ENCODE measurements at places on chromosomes 2 and 18.

DNA sequence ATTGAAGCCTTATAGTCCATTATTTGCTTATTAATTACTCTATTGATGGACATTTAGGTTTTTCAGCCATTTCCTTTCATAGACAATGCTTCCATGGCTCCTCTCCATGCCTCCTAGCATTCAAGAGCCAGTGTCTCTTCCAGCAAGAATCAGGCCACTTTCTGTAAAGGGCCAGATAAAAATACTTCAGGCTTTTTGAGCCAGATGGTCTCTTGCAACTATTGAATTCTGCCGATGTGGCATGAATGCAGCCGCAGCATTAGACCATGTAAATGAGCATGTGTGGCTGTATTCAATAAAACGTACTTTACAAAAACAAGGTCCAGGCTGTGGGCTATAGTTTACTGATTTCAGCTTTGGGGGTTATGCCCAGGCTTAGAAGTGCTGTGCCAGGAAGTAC, 38.5 kb downstream of the TRAF3IP1 start:
- no peak for DNase-seq

GRCh38 chr2:28635191-28635611, 116.4 kb upstream of the PPP1CB start:
- no peak for DNase-seq

DNA sequence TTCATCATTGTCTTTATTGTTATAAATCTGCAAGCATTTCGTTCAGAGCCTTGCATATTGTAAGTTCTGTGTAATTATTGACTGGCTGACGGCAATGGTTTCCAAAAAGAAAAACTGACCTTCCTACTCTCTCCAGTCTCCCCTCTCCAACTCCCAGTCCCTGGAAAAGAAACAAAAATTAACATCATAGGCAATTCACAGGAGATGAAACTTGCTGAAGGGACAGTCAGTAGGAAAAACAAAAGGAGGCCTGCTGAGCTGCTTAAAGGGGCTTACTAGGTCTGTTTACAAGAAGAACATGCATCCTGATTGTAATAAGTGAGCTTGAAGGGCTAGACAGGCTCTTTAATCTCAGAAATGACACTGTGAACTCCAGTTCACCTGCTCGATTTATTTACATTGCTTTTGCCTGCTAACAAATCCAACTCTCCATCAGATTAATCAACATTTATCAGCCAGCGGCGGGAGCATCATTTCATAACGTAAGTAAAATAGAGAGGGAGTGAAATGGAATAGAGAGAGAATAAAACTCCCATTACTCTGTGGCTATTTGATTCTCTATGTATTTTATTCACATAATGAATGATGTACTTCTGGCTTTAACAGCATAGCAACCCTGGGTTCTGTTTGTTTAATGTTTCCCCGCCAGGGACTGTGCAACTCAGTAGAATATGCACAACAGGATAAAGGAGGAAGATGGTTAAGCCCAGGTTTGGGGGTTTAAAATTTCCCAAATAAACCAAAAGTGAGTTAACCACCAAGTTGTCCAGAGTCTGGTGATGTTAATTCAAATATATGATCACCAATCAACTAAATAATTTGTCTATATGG, 256.7 kb upstream of the SETBP1 start:
- no peak for DNase-seq

DNA sequence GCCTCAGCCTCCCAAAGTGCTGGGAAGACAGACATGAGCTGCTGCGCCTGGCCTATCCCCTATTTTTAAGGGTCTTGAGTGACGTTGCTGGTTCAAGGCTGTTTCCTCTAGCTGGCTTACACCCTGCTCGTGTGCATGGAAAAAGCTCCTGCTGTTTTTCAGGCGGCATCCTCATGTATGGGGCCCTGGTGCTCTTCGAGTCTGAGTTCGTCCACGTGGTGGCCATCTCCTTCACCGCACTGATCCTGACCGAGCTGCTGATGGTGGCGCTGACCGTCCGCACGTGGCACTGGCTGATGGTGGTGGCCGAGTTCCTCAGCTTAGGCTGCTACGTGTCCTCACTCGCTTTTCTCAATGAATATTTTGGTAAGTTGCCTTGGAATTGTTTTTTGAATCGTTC, 22.0 kb upstream of the NFATC1 start:
- DNase-seq, result no peak

GRCh38 chr2:10591207-10591606, 98.6 kb downstream of the NOL10 start:
- no peak for DNase-seq

DNA sequence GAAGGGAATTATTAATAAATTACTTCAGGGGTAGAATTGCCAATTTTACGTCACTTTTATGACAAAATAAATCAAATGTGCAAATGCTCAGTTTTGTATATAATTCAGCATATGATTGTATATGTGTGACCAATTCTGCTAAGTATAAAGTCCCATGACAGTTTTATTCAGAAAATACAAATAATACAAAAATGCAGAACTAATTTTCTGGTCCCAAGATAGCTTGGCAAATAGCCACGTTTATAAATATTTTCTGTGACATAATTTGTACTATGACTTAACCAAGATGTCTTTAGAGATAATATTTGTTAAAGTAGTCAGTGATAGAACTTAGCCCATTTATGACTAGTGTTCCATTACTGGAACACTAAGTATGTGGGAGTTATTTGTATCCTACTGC, 24.2 kb upstream of the CAB39 start:
- no peak for DNase-seq

DNA sequence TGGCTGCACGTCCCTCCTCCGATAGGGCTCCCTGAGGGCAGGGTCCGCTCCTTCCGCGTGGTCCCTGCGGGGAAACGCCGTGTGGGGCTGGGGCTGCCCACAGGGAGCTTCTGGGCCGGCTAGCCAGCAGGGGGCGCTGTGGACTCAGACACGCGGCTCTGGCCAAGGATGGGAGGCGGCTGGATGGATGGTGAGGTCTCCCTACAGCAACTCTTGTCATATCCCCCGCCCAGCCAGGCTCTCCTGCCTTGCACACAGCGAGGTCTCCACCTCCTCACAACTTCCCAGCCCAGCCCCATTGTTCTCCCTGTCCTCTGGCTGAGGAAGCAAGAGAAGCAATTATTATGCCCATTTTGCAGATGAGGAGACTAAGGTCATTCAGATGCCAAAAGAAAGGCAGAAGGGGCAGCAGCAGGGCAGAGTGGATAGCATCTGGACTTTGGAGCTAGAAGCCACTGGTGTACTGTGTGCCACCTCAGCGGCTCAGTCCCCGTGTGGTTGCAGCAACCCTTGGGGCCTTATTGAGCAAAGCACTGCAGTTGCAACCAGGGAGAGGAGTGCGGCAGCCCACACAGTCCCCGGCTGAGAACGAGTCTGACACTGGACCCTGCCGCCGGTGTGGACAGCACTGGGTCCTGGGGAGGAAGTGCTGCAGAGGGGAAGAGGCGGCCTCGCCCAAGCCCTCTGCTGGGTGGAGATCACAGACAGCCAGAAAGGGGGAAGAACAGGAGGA, 99.0 kb downstream of the ZFP36L2 start:
- DNase-seq, result peak; percentile 89

GRCh38 chr2:121748202-121748601, 7.2 kb upstream of the TSN start:
- DNase-seq, result no peak

GRCh38 chr18:61379827-61380226, 46.6 kb downstream of the CDH20 start:
- DNase-seq, result no peak

DNA sequence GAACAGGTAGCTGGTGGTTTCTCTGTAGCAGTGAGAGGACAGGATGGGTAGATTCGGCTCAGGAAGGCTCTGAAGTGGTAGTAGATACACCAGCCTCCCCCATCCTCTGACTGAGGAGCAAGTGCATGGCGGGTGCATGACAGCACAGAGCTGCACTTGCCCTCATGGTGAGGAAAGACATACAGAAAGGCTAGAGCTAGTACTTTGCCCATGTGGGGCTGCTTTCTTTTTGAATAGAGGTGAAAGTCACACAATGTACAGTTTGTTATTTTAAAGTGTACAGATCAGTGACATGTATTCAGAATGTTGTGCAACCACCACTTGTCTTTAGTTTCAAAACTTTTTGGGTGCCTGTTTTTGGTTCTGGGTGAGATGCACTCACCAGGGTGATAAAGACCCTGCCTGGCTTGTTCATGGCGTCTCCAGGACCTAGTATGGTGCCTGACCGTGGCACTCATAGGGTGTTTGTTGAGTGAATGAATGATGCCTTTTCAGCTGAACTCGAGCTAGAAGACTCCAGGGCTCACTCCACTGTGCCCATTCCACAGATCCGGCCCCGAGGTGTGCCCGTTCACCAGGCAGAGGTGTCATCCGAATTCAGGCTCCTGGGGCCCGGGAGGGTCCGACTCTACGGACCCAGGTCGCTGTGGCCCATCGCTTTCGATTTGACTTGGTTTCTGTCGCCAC, 421 bp upstream of the VAMP5 start:
- peak; percentile 59 for DNase-seq

GRCh38 chr2:189285962-189286645, 106.5 kb upstream of the COL5A2 start:
- DNase-seq, result no peak

GRCh38 chr18:51621113-51621863, 423.8 kb upstream of the MEX3C start:
- DNase-seq, result peak; percentile 35

DNA sequence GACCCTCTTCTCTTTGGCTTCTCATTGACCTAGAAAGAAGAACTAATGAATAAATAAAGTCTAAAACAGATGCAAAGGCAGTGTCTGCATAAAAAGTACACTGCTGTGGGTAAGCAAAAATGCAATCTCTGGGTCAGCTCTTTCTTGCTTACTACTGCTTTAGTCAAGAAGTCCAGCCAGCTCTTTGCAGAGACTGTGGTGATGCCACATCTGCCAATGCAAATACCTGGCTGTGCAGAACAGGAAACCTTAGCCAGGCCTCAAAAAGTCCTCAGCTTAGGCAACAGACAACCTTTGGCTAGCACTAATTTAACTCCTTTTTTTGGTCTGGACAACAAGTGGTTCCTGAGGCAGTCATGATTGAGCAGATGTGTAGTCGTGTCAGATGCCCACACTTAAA, 73.6 kb upstream of the RND3 start:
- DNase-seq, result no peak

DNA sequence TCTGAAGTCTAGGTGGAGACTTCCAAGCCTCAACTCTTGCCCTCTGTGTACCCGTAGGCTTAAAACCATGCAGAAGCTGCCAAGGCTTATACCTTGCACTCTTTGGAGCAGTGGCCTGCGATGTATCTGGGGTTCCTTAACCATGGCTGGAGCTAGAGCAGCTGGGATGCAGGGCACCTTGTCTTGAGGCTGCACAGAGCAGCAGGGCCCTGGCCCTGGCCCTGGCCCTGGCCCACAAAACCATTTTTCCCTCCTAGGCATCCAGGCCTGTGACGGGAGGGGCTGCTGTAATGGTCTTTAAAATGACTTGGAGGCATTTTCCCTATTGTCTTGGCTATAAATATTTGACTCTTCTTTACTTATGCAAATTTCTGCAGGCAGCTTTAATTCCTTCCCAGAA, 19.2 kb downstream of the SERPINB4 start:
- no peak for DNase-seq

DNA sequence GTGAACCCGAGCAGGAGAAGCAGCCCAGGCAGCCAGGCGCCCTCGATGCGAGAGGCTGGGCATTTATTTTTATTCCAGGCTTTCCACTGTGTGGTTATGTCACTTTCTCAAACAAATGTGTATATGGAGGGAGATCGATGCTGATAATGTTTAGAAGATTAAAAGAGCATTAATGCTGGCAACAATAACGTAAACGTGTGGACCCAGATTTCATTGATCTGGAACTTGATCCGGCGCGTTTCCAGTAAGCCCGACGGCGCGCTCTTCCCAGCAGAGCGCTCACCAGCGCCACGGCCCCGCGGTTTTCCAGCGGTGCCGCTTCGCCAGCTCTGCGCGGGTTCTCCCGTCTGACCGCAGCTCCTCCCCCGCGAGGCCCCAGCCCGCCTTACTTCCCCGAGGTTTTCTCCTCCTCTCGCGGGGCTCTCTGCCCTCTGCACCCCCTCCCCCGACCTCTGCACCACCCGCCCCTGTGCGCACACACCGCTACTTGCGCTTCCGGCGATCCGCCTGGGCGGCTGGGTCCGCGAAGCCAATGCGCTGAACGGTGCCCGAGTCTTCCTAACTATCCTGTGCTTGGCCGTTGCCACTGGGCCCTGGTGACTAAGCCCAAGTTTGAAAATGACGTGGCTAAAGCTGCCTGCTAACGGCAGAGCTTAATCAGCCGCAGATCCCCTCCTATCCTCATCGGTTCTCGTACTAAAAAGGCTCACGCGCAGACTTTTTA, 6.1 kb downstream of the ONECUT2 start:
- DNase-seq, result no peak

- no peak for DNase-seq
Observed at GRCh38 chr2:97992836-97993825, 2.6 kb downstream of the TMEM131 start.

DNA sequence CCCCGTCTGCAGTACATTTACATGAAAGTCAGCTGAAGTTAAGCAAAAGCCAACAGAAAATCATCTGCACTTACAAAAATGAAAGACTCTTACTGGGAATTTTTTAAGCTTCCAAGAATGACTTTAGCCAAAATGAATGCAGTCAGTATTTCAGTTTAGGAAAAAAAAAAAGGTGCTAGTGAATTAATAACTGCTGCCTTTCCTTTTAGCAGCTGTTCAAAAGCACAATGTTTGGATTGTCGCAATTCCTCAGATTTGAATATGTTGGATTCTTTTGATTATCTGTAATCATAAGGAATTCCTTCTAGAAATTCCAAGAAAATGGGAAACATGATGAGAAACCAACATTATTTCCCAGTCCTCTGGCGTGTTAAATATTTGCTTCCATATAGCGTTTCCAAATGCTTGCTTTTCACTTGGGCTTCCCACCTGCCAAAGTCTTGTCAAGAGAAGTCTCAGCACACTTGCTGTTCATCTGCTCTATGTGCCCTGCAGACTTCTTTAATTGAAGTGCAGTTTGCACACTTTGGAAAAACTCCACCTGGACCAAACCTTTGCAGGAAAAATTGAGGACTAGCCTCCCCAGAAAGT, 653.0 kb upstream of the SLC39A10 start:
- no peak for DNase-seq

DNA sequence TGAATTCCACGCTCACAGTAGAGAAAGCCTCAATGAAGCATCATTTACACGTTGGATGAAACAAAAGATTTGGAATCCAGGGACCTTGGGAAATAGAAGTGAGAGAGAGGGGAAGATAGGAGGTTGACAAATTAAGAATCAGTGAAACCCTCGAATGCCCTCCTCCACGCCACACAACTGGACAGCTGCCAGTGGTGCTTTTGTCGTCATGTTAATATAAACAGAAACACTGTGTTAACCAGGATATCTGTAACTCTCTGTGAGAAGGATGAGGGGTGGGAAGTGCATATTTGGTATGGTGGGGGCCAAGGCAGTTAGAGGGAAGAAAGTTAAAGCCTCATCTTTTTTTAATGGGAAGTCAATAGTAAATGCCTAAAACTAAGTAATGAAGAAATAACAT, 108.7 kb downstream of the GFPT1 start:
- DNase-seq, result no peak

- no peak for DNase-seq
Observed at GRCh38 chr2:239956818-239957261, 68.3 kb downstream of the NDUFA10 start.

DNA sequence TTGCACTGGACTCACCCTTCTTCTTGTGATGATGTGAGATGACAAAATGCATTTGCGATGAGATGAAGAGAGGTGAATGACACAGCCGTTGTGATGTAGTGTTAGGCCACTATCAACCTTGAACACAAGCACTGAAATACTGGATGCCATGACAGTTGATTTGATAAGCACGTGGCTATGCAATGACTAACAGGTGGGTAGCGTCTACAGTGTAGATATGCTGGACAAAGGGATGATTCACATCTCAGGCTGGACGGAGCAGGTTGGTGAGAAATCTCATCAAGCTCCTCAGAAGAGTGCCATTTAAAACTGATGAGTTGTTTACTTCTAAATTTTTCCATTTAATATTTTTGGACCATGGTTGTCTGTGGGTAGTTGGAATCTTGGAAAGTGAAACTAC, 375.8 kb upstream of the LYPD1 start:
- no peak for DNase-seq

Measured in activated CD8-positive, alpha-beta T cell treated with anti-CD3 and anti-CD28 coated beads, Interleukin-2, amount 10 ng/mL, durations not matched to agents 7 days and 5 days (primary cell).